ENCODE measurements at places on chromosomes 7 and 10. TPM values are rescaled to one million over a fixed set of nuclear protein-coding genes. Genes with fewer than 3 reads are reported as not detected.

- no peak for DNase-seq
Observed at GRCh38 chr10:72697716-72698115, 5.8 kb downstream of the MCU start.

The MRLN gene
- total RNA-seq = not detected

- no peak for DNase-seq
Observed at GRCh38 chr10:69733791-69734261, 67.9 kb upstream of the COL13A1 start.

The GOLGA7B gene
- total RNA-seq = 7.9 TPM

DNA sequence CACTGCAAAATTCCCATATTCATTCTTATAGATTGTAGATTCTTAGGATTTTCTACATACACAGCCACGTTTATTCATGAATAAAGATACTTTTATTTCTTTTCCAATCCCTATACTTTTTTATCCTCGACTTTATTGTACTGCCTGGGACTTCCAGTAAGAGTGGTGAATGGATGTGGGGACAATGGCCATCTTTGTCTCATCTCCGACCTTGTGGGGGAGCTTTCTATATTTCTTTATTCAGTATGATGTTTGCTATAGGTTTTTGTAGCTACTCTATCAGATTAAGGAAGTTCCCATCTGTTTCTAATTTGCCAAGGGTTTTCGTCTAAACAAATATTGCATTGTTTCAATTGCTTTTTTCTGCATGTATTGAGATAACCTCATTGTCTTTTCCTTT, 184.3 kb downstream of the FOXP2 start:
- no peak for DNase-seq

All from CD4-positive, alpha-beta memory T cell (primary cell).